Prostate gland (tissue), 2 donors: ENCODE measurements at places on chromosomes 2 and 18. TPM values are rescaled to one million over a fixed set of nuclear protein-coding genes. Genes with fewer than 3 reads are reported as not detected.

DNA sequence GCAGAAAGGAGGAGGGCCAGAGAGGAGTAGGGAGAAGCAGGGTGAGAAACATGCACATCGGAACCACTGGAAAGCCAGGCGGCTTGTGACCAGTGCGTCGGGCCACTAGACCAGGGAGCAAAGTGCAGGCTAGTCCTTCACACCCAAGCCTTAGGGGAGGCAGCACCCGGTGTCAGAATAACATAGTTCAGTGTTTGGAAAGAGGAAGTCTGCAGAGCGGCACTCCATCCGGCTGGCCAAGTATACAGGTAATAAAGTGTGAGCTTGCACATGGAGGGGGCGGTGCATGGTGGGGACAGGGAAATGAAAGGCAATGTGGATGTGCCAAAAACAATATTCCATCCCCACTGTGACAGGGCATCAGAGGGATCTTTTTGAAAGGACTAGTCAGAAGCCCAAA, 69.7 kb downstream of the ZNF521 start:
- H3K4me3 ChIP-seq: no peak overlapping the region
- H3K4me1 ChIP-seq: no peaks in the 10 kb centered on the region
- DNase-seq: no peak
- H3K27me3 ChIP-seq: no peaks in the 10 kb centered on the region

DNA sequence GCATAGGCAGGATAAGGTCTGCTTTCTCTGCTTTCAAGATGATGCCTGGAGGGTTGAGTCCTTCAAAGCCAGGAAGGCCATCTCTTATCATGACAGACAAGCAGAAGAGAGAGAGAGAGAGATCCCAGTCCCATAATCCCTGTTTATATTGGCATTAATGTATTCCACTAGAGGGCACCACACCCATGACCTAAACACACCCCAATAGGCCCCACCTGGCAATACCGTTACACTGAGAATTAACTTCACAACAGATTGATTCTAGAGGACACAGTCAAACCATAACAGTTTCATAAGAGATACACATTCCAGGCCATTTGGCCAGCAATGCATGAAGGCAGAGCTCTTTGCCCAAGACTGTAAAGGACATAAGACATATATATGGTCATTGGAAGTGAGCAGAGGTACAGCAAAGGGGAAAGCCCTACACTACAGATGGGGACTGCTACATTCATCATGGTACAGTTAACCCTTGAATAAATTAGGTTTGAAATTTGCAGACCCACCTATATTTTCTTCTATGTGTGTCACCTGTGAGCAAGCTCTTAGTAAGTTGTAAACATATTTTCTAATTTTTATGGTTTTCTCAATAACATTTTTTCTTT, 1516.1 kb downstream of the RPIA start:
- DNase-seq: no peak
- H3K4me1 ChIP-seq: no peaks in the 10 kb centered on the region
- no peaks in the 10 kb centered on the region for H3K27me3 ChIP-seq
- H3K36me3 ChIP-seq: no peaks in the 10 kb centered on the region
- no peak overlapping the region for H3K4me3 ChIP-seq
- H3K27ac ChIP-seq: no peak overlapping the region

GRCh38 chr2:179268277-179268925, 3.8 kb upstream of the SESTD1 start:
- H3K4me3 ChIP-seq: no peak overlapping the region
- H3K36me3 ChIP-seq: no peaks in the 10 kb centered on the region
- H3K27ac ChIP-seq: no peak overlapping the region
- DNase-seq: no peak
- H3K27me3 ChIP-seq: no peaks in the 10 kb centered on the region
- H3K4me1 ChIP-seq: no peaks in the 10 kb centered on the region

DNA sequence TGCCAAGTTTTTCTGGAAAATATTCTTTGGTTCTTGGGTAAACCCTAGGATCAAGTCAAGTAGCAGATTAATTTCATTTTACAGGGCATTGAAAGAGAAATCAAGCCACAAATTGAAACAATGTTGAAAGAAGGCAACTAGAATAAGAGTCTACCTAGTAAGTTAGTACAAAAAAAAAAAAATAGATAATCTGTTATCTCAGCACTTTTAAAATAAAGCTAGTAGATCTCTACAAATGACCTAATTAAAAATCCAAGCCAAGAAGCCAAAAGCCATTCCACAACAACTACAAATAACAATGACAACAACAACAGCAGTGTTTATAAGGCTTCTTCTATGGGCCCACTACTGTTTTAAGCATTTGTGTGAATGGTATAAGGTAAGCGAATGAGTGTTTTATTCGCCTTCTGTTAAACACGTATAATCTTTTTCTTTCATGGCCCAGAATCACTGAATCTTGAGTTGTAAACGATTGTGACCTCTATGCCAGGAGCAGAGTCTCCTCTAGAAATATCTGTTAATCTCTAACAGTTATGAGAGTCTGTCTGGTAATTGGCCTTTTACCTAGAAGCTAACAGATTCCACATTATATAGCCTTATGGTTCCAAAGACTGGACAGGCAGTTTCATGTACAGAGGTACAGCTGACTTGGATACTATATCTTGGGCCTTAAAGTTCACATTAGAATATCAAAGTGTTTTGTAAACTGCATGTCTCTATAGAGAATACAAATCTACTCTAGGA, 28.6 kb upstream of the CUL3 start:
- no peaks in the 10 kb centered on the region for H3K4me1 ChIP-seq
- H3K27me3 ChIP-seq: no peaks in the 10 kb centered on the region
- H3K27ac ChIP-seq: no peak overlapping the region
- no peak for DNase-seq
- no peak overlapping the region for H3K4me3 ChIP-seq

GRCh38 chr2:239212121-239212928, 188.5 kb downstream of the HDAC4 start:
- H3K36me3 ChIP-seq: no peaks in the 10 kb centered on the region
- no peaks in the 10 kb centered on the region for H3K27me3 ChIP-seq
- H3K4me3 ChIP-seq: no peak overlapping the region
- DNase-seq: no peak
- no peak overlapping the region for H3K27ac ChIP-seq
- H3K4me1 ChIP-seq: peaks cover 2% of the 10 kb centered on the region

Gene GFPT1
- 52.7 TPM for total RNA-seq

DNA sequence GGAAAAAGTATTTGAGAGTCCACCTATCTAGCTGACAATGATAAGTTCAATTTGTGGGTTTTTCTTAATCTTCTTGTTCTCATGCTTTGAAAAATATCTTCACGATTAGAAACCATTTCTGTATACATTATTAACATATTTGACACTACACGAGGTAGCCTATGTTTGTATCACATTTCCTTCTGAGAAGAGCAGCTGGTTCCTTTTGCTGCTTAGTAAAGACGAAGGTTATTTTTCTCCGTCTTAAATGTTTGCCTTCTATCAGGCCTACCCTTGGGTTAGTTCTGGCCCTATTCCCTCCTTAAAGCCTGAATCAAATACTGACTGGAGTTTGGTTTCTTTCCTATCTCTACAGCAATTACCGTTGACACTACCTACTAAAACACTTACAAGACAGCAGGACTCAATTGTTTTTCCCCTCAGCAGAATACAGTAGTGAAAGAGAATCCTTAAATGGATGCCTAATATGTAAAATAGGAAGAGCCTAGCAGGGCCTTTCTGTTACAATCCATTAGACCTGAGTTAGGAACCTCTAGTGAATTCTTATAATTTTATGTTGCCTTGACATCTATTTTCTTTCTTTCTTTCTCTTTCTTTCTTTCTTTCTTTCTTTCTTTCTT, 790.4 kb downstream of the EPHA4 start:
- H3K4me3 ChIP-seq: no peak overlapping the region
- no peaks in the 10 kb centered on the region for H3K27me3 ChIP-seq
- H3K4me1 ChIP-seq: no peaks in the 10 kb centered on the region
- no peaks in the 10 kb centered on the region for H3K36me3 ChIP-seq
- no peak for DNase-seq

Gene AQP12B
- total RNA-seq: not detected

- no peaks in the 10 kb centered on the region for H3K36me3 ChIP-seq
- H3K27me3 ChIP-seq: no peaks in the 10 kb centered on the region
- no peak overlapping the region for H3K4me3 ChIP-seq
- no peak for DNase-seq
- no peak overlapping the region for H3K27ac ChIP-seq
- H3K4me1 ChIP-seq: no peaks in the 10 kb centered on the region
Observed at GRCh38 chr18:70028084-70028483, 80.4 kb upstream of the CD226 start.

DNA sequence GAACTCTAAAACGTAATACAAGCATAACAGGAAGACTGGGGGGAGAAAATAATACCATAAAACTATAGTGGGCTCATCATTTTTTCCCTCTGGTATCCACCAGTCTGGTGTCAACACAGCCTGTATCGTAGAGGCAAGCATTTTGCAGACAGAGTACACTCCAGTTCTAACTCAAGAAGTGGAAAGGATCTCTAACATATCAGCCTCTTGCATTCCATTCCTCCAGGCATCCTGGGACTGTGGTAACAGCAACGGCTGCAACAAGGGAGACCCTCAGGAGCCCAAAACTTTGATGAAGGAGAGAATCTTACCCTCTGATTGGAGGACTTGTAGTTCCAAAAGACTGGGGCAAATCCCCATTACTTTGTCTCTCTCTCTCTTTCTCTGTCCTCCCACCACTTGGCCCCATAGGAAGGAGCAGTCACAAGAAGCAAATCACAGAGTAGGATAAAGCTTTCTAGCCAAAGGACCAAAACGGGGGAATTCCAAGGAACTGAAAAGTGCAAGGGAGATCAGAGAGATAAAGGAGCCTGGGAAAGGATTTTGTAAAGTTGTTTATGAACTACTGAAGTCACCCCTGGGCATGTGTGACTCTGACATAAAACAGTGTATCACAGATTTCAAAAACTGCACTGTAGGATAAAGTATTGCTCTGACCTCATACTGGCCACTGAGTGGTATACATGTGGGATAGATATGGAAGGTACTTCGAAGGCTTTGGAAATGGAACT, 11.9 kb downstream of the FRZB start:
- no peak overlapping the region for H3K27ac ChIP-seq
- no peak overlapping the region for H3K4me3 ChIP-seq
- H3K27me3 ChIP-seq: no peaks in the 10 kb centered on the region
- H3K36me3 ChIP-seq: no peaks in the 10 kb centered on the region
- H3K4me1 ChIP-seq: no peaks in the 10 kb centered on the region
- DNase-seq: no peak

Gene ZBTB14
- 14.8 TPM for total RNA-seq

GRCh38 chr18:9716780-9717563, 8.9 kb downstream of the RAB31 start:
- no peaks in the 10 kb centered on the region for H3K27me3 ChIP-seq
- no peak overlapping the region for H3K27ac ChIP-seq
- H3K4me1 ChIP-seq: no peaks in the 10 kb centered on the region
- no peaks in the 10 kb centered on the region for H3K36me3 ChIP-seq

- H3K4me1 ChIP-seq: no peaks in the 10 kb centered on the region
- no peak for DNase-seq
- H3K27ac ChIP-seq: no peak overlapping the region
- H3K4me3 ChIP-seq: no peak overlapping the region
- no peaks in the 10 kb centered on the region for H3K36me3 ChIP-seq
Observed at GRCh38 chr18:2692508-2692907, 37.0 kb downstream of the SMCHD1 start.

Gene TUBA4B
- not detected for total RNA-seq

Gene SERPINB4
- total RNA-seq: 1.1 TPM

DNA sequence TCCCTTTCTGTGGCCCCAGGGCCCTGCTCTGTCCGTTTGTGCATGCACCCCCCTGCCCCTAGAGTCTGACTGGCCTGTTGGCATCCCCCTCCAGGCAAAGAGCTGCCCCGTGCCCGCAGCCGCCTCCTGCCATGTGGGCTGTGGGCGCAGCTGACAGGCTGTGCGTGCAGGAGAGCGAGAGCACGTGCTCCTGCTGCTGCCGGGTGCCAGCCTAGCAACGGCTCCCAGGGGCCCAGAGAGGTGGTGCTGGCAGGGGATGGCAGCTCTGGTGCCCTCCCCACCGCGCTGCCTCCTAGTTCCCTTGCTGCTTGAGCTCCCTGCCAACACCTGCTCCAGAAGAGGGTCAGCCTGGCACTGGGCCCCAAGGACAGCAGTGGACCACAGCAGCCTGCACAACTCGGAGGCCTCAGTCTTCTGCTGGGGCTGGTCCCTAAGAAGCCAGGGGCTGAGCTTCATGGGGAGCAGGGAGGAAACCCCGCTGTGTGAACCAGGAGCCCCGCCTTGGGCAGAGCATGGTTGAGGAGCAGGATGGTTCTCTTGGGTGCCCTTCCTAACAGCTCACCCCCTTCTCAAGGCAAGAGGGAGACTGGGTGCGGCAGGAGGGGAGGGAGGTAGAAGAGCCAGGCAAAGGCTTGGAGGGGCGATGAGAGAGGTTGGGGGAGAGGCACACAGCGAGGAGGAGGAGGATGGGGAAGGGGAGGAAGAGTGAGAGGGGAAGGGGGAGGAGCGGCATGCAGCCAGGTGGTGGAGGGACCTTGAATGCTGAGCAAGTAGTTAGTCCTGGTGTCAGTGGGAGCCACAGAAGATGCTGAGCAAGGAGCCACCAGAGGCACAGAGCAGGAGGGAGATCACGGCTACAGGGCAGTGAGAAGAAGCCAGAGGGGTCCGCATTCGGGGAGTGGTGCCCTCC, 23.8 kb upstream of the PTMA start:
- no peaks in the 10 kb centered on the region for H3K27me3 ChIP-seq
- H3K4me3 ChIP-seq: no peak overlapping the region
- DNase-seq: no peak
- no peaks in the 10 kb centered on the region for H3K4me1 ChIP-seq
- no peaks in the 10 kb centered on the region for H3K36me3 ChIP-seq

- no peak for DNase-seq
- H3K27ac ChIP-seq: no peak overlapping the region
- H3K4me3 ChIP-seq: no peak overlapping the region
Observed at GRCh38 chr2:205017912-205018311, 472.6 kb downstream of the PARD3B start.

- no peaks in the 10 kb centered on the region for H3K36me3 ChIP-seq
- no peaks in the 10 kb centered on the region for H3K27me3 ChIP-seq
- no peak overlapping the region for H3K27ac ChIP-seq
- no peaks in the 10 kb centered on the region for H3K4me1 ChIP-seq
- no peak for DNase-seq
- no peak overlapping the region for H3K4me3 ChIP-seq
Observed at GRCh38 chr2:136434251-136434715, 316.3 kb upstream of the CXCR4 start.

DNA sequence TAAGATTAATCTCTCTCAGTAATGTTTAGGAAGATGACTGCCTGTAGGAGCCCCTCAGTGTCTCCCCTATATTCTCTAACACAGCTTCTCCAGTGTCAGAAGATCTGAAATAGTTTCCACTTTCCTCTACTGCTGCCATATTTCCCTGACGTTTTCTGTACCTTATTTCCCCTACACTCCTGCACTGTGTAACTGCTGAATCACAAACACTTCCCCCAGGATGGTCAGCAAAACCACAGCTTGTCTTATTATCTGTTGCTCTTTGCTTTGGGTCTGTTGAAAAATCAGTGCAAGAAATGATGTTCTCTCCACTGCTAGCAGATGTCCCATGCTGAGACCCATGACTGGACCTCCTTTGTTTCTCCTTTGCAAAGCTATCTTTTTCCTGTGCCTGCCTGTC, 441.7 kb downstream of the EPHA4 start:
- no peaks in the 10 kb centered on the region for H3K36me3 ChIP-seq
- no peak overlapping the region for H3K4me3 ChIP-seq
- no peak for DNase-seq
- H3K27me3 ChIP-seq: no peaks in the 10 kb centered on the region
- no peak overlapping the region for H3K27ac ChIP-seq

- H3K4me3 ChIP-seq: no peak overlapping the region
- no peaks in the 10 kb centered on the region for H3K4me1 ChIP-seq
- no peaks in the 10 kb centered on the region for H3K36me3 ChIP-seq
- no peak for DNase-seq
- no peak overlapping the region for H3K27ac ChIP-seq
Observed at GRCh38 chr2:181984814-181985631, 630 bp upstream of the PPP1R1C start.
